Anterior cingulate cortex (tissue), 58 donors: ENCODE measurements at places on chromosomes 1 and 21.

- DNase-seq = no peak
Measured at GRCh38 chr1:184646824-184647223, 107.8 kb downstream of the EDEM3 start.

- no peak for DNase-seq
Measured at GRCh38 chr1:197222025-197222685, 45.9 kb upstream of the CRB1 start.

GRCh38 chr1:56477164-56478111 is 101.9 kb downstream of the PLPP3 start:
- DNase-seq = peak; percentile 8

DNA sequence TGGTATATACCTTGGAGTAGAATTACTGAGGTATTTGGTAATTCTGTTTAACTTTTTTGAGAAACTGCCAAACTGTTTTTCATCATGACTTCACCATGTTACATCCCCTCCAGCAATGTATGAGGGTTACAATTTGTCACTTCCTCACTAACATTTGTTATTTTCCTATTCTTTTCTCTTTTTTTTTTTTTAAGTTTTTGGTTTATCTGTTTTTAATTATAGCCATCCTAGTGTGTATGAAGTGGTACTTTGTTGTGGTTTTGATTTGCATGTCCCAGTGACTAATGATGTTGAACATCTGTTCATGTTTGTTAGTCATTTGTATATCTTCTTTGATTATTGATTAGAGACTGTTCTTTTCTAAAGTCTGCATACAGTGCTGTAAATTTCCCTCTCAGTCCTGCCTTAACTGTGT is 147.3 kb downstream of the HS2ST1 start:
- DNase-seq = no peak

- DNase-seq = no peak
Measured at GRCh38 chr1:28200234-28200873, 23.9 kb upstream of the PTAFR start.
